ENCODE measurements at places on chromosomes 4 and X.
A peak's percentile ranks its signal among the peaks of the same experiment; 100 is the strongest.

DNA sequence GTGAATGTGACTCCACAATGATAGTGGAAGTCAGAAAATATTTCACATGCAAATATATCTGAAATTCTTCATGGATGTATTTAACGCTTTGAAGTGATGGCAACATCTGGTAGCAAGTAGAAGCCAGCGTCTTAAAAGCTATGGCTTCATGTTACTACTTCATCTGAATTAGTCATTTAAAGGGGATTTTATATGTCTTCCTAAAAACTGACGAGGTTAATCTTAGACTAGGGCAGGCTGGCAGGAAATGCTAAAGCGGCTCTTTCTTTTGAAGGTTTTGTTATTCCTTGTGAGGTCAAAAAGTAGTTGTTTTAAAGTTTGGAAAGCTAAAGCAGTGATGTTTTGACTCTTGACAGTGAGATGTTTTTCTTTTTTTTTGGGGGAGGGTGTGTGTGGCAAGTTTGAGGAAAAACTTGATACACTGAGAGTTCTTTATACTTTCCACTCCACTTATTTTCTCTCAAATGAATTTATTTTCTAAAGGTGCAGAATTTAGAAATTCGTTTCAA, 22.6 kb downstream of the PLS3 start:
- no peak for DNase-seq

- DNase-seq = no peak
Measured at GRCh38 chr4:183094393-183095198, 4.5 kb upstream of the WWC2 start.

GRCh38 chr4:133150486-133151340, 1.6 kb downstream of the PCDH10 start:
- DNase-seq = no peak

DNA sequence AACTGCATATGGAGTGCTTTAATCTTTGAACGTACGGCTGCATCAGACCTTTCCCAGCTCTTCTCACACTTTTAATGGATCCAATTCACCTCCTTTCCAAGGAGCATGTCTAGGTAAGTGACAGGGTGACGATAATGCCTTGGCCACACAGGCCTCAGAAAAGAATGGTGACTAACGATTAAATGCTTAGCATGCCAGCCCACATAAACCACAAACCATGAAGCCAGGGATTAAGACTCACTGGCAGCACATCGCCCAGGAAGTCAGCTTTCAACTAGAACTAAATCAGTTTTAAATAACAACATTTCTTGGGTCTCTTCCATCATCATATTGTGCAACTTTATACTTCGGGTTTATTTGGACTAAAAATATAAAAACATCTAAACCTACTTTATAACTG, 28.7 kb downstream of the INPP4B start:
- DNase-seq = peak; percentile 65

DNA sequence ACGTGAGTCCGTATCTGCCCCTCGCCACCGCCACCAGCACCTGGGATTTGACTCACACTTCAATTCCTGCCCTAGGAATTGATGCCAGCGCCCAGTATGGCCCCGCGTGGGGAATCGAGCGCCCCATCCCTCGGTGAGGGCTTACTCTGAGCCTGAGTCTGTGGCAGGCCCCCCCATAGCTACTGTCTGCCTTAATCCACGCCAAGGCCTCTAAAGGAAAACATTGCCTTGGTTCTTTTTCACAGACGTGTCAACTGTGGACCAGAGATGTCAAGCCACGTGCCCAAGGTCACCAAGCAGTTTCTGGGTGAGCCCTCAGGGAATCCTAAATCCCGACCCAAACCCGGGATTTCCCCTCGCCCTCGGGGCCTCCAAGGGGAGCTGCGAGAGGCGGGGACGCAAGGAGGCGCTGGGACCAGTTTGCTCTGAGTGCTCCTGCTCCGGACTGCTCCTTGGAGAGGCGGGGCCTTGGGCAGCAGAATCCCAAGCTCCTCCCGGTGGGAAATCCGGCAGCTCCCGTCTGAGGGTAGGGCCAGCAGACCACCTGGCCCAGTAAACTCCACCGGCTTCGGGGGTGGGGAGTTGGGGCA, 12.9 kb downstream of the MSX1 start:
- DNase-seq = no peak

GRCh38 chr4:15143551-15143950, 141.3 kb downstream of the CPEB2 start:
- no peak for DNase-seq

DNA sequence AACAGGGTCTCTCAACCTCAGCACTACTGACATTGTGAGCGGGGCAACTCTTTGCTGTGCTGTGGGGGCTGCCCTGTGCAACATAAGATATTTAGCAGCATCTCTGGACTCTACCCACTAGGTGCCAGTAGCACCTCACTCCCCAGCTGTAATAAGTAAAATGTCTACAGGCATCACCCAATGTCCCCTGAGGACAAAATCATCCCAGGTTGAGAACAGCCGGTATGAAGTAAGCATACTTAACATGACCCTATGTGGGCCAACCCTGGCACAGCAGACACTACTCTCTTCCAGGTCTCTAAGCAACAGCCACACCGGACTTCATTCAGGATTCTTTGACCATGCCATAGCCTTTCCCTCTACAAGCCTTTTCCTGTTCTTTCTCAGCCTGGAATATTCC, 10.5 kb upstream of the MGST2 start:
- peak; percentile 47 for DNase-seq

- DNase-seq = peak; percentile 16
Measured at GRCh38 chrX:101223226-101223625, 3.6 kb downstream of the DRP2 start.

DNA sequence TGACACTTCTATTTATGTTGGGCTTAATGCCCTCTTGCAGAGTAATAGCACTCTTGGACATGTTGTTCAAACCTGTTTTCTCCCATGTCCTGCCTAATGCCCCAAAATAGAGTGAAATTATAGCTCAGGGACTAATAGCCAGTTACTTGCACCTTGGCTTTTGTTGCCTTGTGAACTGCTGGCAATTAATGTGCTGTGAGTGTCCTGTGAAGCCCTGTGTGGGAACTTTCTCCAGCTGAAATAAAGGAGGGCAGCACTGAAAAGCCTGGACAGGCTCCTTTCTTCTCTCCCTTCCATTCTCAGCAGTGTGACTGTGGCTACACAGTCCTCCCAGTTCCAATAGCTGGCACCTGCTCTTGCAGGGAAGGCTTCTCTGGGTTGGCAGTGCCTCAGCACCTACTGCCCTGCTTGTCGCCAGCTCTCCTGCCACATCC, 72.4 kb downstream of the DCLK2 start:
- DNase-seq = no peak

- peak; percentile 54 for DNase-seq
Measured at GRCh38 chrX:32448320-32448719, 763.0 kb downstream of the DMD start.

- DNase-seq = no peak
Measured at GRCh38 chrX:16914058-16914457, 32.4 kb upstream of the REPS2 start.

DNA sequence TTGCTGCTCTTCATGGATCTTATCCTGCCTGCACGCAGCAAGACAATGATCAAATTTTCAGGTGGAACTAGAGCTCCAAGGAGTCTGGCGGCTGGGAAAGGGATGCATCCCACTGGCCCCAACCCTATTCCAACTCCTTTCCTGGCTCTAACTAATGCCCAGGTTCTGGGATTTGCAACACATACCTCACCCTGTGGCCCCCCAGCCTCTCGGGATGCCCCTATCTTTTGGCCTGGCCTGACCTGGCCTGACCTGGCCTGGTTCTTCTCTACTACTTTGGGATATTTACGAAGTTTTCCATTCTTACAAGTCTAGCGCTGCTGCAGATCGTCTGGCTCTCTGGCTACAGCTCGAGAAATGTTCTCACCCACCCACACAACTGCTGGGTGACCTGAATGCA, 56.4 kb upstream of the CDKN2AIP start:
- DNase-seq = no peak

- peak; percentile 8 for DNase-seq
Measured at GRCh38 chrX:100643956-100644860, at the start of gene SRPX2. Gene SRPX2, plus strand, starts transcription at chrX:100644199. Its CDS starts 2,124 bp downstream, at chrX:100646323.

DNA sequence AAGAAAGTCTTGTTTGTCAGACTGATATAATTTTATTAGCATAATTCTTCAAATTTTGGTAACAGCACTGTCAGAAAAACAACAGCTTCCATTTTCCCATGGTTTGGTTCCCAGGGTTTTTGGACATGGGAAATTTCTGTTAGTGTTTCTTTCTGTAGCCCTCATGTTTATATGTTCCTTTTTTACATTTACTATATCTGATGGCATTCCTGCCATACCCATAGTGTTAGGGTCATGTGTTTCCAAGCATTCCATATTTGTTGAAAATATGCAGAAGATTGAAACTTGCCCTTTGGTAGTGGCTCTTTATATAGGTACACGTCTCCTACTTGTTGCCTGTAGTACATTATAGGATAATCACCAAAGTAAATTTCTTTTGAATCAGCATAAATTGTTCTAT, 65.8 kb downstream of the PDLIM5 start:
- DNase-seq = no peak

GRCh38 chr4:177118596-177118995, 191.1 kb upstream of the NEIL3 start:
- DNase-seq = no peak

GRCh38 chr4:165288639-165289422, 38.6 kb upstream of the MSMO1 start:
- no peak for DNase-seq

GRCh38 chr4:10100734-10101216, 15.8 kb downstream of the WDR1 start:
- DNase-seq = peak; percentile 46

DNA sequence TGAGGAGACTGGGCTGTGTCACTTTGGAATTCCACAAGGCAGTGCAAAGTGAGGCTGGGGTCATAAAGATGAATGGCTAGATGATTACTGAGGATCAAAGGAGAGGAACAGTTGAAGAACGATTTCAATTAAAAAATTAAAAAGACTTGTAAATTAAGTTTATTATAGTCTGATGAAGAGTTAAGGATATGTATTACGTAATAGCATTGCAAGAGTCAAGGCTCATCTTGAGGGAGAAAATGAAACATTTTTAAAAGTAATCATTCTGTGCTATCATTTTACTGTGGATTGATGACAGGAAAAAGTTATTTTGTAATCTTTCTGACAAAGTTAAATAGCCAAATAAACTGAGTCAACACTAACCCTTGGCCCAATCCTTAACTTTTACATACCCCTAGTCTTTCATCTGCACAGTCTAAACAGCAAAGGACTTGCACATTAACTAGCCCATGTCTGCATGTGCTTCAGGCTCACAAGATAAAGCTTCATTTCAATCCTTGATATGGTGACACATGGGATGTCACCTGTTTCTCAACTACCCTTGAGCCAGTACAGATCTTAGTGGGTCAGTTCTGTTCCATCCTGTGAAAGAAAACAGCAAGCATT, 465.5 kb upstream of the CTSO start:
- DNase-seq = no peak

GRCh38 chr4:95867919-95868318, 28.0 kb downstream of the PDHA2 start:
- DNase-seq = no peak

- no peak for DNase-seq
Measured at GRCh38 chr4:104492183-104492771, 2.4 kb downstream of the CXXC4 start.

DNA sequence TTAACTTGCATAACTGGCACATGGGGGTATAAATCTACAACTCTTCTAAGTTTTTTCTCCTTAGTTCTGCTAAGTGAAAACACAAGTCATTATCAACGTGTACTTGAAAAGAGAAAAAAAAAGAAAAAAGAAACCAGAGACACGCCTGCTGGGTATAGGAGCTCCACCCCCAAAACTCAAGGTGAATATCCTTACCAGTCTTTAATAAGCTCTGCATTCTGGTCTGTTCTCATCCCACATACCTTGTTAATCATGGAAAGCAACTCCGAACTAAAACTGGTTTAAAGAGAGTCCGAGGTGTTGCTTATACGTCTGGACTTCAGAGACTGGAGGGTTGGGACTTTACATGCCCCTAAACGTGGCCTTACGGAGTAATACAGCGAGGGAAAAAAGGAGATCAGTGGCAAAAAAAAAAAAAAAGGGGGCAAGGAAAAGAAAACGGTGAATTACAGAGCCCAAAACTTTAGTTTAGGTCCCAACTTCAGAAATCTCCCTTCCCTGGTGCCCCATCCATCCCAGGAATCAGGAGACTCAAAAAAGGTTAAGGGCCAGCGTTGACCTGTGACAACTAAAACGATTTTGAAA, 1.0 kb downstream of the PGRMC2 start:
- DNase-seq = peak; percentile 50

- DNase-seq = no peak
Measured at GRCh38 chr4:121448231-121448630, 67.4 kb upstream of the QRFPR start.

DNA sequence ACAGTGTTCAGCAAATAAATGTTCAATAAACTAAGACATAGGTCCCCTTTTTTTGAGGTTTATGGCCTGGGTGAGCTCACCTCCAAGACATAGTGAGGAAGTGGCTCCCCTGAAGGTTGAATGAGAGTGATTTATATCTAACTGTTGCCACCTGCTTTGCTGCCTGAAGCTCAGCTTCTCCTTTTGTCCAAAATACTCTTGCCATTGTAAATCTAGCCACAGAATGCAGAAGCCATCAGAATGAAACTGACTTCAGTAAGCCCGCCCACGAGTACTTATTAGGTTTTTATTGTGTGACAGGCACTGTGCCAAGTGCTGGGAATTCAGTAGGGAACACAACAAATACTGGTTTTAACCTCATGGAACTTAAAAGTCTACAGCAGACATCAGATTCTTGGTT, 18.0 kb downstream of the SPINK2 start:
- DNase-seq = peak; percentile 43

DNA sequence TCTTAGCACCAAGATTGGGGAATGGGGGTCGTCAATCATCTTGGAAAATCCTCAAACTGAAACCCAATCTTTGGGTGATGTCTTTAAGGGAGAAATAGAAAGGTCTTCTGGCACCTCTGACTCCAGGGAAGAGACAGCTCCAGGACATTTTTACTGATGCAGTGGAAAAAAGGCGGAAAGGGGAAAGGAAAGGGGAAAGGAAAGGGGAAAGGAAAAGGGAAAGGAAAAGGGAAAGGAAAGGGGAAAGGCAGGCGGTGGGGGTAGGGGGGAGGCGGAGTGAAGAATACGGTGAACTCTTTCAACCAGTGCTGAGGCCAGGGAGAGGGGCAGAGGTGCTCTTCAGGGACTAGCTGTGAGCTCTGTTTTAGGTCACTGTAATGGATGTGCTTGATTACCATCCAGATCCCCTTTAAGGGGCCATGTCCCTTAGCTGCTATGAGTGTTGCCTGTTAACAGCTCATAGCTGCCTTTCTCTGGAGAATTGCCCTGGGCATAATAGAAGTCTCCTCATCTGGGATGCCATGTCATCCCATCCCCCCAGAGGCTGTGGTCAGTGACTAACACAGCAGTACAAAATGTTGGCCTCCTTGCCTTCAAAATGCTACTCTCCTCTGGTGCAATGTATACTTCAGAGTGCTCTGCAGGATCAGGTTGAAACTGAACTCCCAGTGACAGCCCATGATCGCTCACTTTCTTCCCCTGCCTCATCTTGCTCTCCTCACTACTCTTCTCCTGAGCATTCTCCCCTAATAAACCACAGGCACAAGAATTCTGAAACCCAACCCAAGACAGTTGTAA, 92.4 kb upstream of the AP1S2 start:
- peak; percentile 1 for DNase-seq
